ENCODE measurements at places on chromosomes 6 and 20.

DNA sequence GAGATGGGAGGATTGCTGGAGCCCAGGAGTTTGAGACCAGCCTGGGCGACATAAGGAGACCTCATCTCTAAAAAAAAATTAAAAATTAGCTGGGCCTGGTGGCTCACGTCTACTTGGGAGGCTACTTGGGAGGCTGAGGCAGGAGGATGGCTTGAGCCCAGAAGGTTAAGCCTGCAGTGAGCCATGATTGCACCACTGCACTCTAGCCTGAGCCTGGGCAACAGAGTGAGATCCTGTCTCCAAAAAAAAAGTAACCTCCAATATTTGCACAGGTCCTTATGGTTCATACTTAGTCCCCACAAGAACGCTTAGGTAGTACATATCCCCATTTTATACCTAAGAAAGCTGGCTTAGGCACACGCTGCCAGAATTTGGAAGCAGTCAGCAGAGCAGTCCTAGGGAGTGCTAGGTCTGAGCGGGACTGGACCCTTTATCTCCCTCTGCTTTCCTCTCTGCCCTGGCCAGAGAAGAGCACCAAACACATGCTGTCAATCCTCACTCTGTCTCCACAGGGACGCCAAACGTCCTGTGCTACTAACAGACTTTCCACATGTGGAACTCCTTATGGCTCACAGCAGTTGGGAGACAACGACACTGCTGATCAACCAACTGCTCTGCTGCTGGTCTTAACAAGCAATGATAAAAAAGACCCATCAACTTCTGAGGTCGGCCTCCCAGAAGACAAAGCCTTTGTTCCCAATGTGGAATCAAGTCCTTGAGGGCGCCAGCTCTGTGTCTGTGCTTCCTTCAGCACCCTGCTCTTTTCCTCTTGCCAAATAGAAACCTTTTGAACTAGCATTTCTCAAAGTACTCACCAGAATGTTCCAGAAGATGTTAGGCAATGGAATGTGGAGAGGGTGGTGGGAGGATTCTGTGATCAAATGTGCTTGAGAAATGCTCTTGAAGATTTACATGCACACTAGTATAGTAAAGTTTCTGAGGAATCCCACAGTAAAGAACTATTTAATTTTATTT is 226.3 kb upstream of the DTNBP1 start:
- DNase-seq, result no peak

- DNase-seq, result no peak
Observed at GRCh38 chr6:68046302-68046701, 588.8 kb upstream of the ADGRB3 start.

DNA sequence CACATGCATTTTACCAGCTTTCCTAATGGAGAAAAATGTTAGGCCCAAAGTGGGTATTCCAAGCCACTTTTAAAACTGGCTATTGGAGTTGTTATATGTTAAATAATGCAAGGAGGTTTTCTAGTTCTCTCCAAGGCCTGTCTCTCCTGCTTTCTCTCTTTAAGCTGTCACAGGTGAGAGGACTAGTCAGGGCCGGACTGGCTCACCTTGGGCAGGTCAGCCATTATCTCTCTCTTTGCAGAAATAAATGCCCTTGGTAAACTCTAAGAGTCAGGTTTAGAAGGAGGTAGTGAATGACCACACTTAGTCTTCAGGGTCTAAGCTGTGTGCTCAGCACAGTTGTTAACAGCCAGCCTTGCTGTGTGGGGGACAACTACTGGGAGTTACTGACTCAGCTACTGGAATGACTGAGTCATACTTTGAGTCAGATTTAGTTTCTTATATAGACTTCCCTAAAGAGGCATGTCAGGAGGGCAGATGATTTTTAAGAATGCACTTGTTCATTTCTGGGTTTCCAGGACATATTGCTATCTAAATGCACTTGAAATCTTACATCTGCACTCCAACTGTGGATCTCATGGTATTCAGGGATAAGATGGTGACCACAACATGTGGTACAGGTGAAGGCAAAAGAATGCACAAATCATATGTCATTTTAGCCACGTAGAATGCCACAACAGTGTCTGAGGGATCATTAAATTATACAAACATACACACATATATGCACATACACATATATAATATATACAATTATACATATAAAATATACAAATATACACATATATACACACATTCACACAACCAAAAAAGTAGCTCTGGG is 719.4 kb downstream of the EPM2A start:
- DNase-seq, result peak; percentile 44

GRCh38 chr6:41271901-41272395 is 14.5 kb downstream of the TREM1 start:
- no peak for DNase-seq

DNA sequence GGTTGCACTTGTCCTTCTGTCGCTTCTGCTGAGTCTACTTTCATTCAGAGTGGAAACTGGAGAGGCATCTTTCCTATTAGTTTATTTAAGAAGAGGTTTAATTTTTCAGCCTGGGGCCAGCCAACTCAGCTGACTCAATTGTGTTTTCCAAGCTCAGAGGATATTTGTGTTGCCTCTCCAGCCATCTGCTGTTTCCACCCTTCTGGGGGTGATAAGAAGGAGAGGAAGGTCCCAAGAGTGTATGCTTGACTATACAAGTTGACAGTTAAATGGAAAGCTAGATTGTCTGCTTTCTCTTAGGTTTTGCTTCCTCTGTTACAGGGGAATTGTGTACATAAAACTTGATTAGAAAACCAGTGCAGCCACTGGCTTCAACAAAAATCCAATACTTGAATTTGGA is 3.0 kb downstream of the PSMF1 start:
- no peak for DNase-seq

DNA sequence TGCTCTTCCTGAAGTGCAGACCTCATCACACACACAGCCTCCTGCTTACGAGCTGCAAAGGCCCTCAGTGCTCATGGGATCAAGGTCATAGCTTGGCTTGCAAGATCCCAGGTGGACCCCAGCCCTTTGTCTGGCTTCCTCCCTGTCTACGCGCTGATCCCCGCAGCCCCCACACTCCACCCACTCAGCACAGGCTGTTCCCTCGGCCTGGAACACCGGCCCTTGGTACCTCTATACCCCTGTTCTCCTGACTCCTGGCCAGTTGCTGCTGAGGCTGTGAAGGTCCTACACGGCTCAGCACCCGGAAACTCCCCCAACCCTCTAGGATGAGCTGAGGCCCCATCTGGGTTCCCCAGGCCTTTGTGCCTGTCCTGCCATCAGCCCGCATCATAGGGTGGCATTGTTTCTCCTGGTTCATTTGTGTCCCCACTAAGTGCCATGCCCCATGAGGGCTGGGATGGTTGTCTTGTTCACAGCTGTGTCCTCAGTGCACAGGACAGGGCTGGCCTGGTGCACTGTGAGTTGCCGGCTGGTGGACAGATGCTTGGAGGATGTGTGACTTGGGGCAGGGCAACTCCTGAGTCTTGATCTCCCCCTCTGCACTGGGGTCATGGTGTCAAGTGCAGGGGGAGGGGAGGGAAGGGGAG is 57.0 kb downstream of the ADNP start:
- DNase-seq, result no peak

DNA sequence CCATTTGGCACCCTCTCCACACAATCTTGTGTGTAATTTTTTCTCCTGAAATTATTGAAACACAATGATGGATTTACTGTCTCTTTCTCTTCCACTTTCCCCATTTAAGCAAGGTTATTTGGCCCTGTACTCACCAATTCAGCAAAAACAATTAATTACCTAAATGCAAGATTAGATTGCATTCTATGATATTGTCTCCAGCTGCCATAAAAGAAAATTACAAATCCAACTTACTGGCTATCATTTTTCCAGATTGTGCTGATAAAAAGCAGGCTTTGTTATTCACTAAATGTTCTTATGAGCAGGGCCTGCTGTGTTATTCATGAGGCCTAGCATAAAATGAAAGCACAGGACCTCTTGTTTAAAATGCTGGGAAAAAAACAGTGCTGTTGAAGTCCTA is 95.8 kb upstream of the IRAK1BP1 start:
- DNase-seq, result no peak

DNA sequence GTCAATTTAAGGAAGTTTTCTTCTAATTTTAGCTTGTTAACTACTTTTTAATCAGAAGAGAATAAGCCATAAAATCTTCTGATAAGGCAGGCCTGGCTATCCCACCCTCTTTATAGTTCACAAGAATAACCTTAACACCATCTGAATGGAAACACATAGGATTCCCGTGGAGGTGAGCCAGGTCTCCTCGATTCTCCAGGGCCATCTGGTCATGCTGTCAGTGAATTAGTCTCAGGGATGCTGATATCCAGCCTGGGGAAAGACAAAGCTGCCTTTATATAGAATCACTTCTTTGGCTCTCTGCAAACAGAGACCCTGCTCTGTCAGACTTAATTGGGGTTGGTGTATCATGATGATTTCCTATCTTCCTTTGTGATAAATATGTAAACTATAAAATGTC is 30.1 kb upstream of the TAGAP start:
- no peak for DNase-seq

DNA sequence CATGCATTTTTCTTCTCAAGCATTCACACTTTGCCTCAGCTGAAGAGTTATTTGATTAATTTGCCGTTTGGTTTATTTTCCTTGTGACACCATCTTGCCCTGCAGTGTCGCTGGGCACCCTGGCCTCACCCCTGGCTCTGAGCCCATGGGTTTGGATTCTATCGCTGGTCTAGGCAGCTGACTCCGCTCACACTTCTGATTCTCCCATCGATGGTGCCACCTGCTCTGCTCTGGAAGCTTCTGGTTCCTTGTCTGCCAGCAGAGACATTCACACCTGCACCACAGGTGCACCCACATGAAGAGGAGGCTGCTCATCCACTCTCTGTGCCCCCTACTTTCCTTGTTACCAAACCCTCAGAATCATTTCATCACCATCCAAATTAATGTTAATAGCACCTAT is 291.6 kb upstream of the CDH4 start:
- DNase-seq, result no peak

- no peak for DNase-seq
Observed at GRCh38 chr20:35641743-35642142, 23.0 kb downstream of the CPNE1 start.

DNA sequence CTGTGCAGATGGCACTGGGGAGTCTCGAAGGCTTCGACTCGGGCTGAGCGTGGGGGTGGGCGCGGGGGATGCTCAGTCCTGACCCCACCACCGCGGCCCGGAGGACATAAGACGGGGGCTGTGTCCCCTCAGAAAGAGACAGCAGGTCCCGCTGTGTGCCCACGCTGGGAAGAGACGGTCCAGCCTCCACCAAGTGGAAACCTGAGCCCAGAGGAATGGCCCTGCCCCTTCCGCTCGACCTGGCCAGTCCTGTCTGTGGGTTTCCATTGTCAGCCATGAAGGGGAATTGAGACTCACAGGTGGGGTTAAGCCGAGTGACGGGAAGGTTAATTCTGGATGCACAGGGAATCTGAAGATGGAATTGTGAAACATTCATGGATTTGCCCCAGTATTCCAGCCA is 442.7 kb downstream of the PREX1 start:
- DNase-seq, result no peak
